ENCODE measurements at places on chromosomes 3 and 15. TPM values are rescaled to one million over a fixed set of nuclear protein-coding genes. Genes with fewer than 3 reads are reported as not detected.

MAGEL2 gene
- total RNA-seq = not detected

ARNT2 gene
- total RNA-seq = 0.23 TPM

TRPM1 gene
- total RNA-seq = not detected

ITIH1 gene
- total RNA-seq = not detected

GOLGA8M gene
- total RNA-seq = not detected

RPL35A gene
- 900 TPM for total RNA-seq

CASR gene
- not detected for total RNA-seq

CCRL2 gene
- total RNA-seq = 1.0 TPM

LAMB2 gene
- 181 TPM for total RNA-seq

SOX14 gene
- not detected for total RNA-seq

AHSG gene
- 237 TPM for total RNA-seq

ZCWPW2 gene
- total RNA-seq = 0.18 TPM

IQCF5 gene
- total RNA-seq = not detected

All from Caco-2 (cell line).